ENCODE measurements at places on chromosomes 16 and 17. TPM values are rescaled to one million over a fixed set of nuclear protein-coding genes. Genes with fewer than 3 reads are reported as not detected.

- H3K27me3 ChIP-seq: peaks cover 23% of the 10 kb centered on the region
- H3K27ac ChIP-seq: no peak overlapping the region
- H3K36me3 ChIP-seq: no peaks in the 10 kb centered on the region
- no peaks in the 10 kb centered on the region for H3K4me1 ChIP-seq
These were observed 50.9 kb downstream of the ERCC4 start for GRCh38 chr16:13970708-13971422.

HEATR3 gene
- total RNA-seq: 29.6 TPM

DNA sequence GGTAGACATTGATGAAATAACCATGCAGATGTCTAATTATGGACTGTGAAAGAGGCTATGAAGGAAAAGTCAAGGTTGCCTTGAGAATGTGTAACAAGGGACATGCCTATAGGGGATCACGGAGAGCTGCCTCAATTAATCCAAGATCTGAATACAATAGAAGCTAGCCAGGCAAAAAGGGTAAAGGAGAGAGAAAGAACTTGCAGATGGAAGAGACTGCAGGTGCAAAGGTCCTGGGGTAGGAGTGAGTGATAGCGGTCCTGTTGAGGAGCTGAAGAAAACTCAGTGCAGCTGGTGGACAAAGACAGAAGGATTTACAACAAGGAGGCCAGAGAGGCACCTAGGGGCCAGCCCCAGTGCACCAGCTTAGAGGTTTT is 15.9 kb upstream of the TNS4 start:
- H3K4me1 ChIP-seq: peaks cover 65% of the 10 kb centered on the region
- no peak for DNase-seq
- H3K27ac ChIP-seq: peak overlapping the region; percentile 89
- H3K4me3 ChIP-seq: peak overlapping the region; percentile 66
- peaks cover 4% of the 10 kb centered on the region for H3K27me3 ChIP-seq

GRCh38 chr17:16887523-16888095 is 84.3 kb downstream of the TNFRSF13B start:
- H3K27ac ChIP-seq: no peak overlapping the region
- no peaks in the 10 kb centered on the region for H3K4me1 ChIP-seq

- H3K4me3 ChIP-seq: no peak overlapping the region
- peak; percentile 45 for DNase-seq
- H3K27me3 ChIP-seq: no peaks in the 10 kb centered on the region
- peaks cover 10% of the 10 kb centered on the region for H3K36me3 ChIP-seq
- H3K27ac ChIP-seq: peak overlapping the region; percentile 58
These were observed 72.7 kb downstream of the N4BP1 start for GRCh38 chr16:48537275-48537674.

Measured in activated CD8-positive, alpha-beta T cell treated with anti-CD3 and anti-CD28 coated beads for 36 hours (primary cell).